Suppressor macrophage treated with lipopolysaccharide for 4 hours (primary cell): ENCODE measurements at places on chromosomes 12 and 14.

DNA sequence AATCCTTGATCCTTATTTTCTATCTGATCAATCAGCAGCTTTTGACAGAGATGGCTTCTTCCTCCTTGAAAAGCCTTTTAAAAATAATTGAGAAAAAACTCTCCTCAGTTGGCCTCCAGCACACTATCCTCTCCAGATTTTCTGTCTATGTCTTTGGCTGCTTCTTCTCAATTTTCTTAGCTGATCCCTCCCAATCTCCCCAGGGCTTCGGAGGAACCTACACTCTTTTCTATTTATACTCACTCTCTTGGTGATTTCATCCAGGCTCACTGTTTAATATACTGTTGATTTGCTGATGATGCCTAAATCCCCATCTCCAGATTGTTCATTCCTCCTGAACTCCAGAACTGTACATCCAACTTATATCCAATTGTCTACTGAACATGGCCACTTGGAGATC lies 54.8 kb downstream of the RDH12 start:
- no peak for DNase-seq

GRCh38 chr12:128047266-128048060 lies 219.5 kb upstream of the TMEM132C start:
- no peak for DNase-seq

GRCh38 chr12:96329545-96329944 lies 70.7 kb downstream of the CDK17 start:
- no peak for DNase-seq

- DNase-seq = peak; percentile 56
Measured at GRCh38 chr14:56216626-56217379, 98.6 kb downstream of the PELI2 start.

DNA sequence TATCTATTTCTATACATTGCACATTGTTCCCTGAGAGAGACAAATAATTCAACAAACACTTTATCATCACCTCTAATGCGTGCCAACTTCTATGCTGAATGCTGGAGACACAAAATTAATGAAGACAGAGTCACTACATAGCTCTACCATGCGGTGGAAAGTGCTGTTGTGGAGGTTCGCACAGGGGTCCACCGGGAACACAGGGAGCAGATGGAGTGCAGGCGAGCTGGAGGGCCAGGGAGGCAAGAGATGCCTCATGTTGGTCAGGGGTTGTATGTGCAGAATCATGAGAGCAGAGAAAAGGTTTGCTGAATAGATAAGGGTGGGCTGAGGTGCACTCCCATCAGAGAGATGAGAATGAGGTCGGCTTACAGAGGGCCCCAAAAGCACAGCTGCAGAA lies 25.2 kb downstream of the FAM234B start:
- no peak for DNase-seq

DNA sequence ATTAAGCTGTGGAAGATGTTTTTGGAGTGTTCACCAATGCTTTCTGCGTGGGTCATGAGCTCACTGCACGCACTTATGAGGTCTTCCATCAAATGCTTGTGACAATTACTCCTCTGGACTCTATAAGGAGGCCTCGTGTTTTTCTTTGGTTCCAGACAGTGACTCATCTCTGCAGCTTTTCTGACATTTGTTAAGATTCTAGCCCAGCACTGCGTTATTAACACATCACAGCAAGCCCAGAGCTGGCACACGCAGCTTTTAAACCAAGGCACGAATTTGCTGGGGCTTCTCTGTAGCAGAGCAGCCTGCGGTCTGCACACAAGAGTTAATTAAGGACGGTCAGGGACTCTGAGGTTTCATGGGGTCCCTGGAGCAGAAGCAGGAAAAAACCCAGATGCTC lies 16.9 kb downstream of the MEG3 start:
- no peak for DNase-seq

DNA sequence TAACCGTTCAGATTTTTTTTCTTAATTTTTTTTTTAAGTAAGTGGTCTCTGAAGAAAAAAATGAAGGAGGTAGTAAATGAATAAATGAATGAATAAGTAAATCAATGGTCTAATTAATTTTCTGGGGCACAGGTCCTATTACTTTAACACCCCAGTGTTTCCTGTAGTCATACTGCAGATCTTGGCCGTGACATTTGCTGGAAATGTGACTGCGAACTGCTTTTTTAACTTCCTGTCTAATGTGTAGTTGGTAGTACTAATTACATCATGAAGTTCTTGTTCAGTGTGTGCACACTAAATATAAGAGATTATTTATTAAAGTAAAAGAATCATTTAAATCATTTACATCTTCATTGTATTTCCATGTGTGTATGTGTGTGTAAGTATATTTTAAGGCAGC lies 45.4 kb downstream of the AEBP2 start:
- DNase-seq = peak; percentile 14

DNA sequence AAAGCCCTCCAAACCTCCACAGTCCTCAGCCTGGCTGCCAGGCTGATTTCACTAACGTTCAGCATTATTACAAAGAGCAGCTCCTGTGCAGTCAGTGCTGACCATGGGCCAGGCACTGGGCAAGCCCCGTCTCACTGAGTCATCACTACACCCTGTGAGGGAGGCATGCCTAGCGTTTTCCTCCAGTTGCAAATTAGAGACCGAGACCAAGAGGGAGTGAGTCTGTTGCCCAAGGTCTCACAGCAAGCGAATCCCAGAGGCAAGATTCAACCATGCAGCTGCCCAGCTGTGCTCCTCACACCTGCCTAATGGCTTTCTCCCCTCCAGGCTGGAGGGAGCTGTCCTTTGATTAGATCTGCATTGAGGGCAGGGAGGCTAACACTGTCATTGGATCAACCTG lies 229.3 kb upstream of the LHX5 start:
- DNase-seq = no peak

DNA sequence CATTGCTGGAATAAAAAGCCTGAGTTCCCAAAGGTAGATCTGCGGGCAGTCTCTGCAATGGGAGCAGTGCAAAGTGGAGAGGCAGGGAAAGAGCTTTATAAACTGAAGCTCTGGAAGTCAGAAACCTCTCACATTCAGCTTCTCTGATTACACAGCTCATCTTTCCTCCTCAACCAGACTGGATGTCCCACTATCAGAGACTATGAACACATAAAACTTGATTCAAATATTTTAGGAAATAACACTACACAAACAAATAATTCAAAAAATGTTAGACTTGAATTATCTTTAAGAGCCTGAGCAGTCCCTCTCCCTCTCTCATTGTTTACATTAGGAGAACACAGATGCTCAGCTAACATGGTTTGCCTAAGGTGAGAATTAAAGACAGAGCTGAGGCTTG lies 72.9 kb downstream of the DENND5B start:
- no peak for DNase-seq

DNA sequence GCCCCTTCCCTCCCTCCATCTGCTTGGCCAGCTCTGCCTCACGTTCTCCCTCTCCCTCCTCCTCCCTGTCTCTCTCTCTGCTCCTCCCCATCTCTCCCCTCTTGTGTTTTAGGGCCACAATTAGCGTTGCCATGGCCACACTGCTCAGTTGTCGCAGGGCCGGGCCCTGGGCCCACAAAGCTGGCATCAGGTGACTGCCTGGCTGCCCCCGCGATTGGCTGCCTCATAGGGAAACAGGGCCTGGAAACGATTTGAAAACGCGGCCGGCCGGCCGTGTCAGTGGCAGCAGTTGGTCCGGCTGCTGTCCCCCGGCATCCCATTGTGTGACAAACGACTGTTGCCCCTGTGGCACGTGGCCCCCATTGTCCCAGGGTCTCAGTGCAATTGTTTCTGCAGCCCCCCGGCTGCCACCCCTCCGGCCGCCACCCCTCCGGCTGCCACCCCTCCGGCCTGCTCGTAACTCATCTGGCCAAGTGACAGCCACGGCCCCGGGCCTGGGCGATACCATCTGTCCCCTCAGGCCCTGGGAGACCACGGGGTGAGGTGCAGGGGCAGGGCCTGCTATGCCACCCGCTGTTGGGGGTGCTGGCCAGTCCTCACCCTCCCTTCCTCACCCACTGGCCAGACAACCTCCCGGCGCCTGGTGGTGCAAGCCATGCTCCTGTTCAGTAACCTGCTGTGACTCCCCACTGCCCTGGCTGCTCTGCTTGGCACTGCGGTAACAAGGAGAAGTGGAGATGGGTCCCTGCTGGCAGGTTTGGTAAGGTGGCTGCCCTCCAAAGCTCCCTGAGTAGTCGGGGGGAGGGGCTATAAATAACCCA lies 17.4 kb downstream of the FOXN4 start:
- DNase-seq = no peak

DNA sequence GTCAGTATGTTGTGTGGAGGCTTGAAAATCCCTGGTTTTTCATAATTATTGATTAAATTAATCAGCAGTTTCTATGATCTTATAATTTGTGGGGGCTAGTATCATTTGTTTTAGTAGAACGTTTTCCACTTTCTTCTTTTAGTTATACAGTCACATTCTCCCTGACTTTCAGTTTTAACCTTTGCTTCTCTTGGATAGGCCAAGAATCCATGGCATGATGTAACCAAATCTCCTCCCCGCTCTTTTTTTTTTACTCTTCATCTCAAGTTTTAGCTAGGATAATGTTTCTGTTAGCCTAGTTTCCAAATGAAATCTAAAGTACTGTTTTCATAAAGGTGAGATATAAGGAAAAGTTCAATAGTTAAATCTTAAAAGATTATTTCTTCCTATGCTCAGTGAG lies 106.5 kb downstream of the TMEM117 start:
- no peak for DNase-seq

DNA sequence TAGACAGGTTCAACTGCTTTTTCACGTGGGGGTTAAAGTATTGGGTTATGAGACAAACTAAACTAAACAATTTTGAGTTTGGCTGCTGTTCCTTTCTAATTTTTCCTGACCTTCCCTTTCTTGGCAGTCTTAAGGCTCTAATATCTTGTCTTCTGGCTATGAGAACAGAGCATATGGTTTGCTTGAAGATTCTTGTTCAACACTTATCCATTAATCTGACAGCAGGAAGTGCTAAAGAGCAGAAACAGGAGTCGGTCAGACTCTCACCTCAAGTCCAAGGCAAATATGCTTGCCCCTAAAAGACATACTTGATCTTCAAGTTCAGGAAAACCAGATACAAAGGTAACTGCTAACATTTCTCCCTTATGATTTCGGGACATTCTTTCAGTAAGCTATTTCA lies 52.6 kb upstream of the KCNJ8 start:
- no peak for DNase-seq

DNA sequence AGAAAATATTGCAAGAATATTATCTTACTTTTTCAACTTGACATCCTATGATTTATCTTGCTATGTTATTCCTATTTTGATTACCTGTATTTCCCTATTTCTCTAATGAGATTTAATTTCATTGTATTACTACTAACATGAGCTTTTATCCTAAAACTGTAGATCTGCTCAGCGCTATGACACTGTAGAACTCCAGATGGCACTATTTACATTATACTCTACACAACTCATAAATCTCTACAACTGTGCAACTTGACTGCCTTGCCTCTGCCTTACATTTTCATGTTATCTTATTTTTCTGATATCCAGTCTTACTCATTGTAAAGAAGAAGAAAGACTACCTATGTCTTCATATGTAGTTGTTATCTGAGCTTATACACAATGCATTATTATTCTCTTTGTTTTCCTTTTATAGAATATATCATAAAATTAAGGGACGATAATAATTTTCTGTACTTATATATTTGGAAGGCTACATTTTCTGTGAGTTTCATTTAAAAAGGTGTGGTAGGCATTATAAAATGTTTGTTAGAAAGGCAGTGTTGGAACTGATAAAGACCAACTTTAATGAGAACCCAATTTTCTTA lies 24.1 kb downstream of the NUP37 start:
- peak; percentile 52 for DNase-seq

- DNase-seq = no peak
Measured at GRCh38 chr12:125070112-125070511, 4.9 kb downstream of the AACS start.

GRCh38 chr14:72049462-72049861 lies 117.2 kb downstream of the RGS6 start:
- peak; percentile 28 for DNase-seq

DNA sequence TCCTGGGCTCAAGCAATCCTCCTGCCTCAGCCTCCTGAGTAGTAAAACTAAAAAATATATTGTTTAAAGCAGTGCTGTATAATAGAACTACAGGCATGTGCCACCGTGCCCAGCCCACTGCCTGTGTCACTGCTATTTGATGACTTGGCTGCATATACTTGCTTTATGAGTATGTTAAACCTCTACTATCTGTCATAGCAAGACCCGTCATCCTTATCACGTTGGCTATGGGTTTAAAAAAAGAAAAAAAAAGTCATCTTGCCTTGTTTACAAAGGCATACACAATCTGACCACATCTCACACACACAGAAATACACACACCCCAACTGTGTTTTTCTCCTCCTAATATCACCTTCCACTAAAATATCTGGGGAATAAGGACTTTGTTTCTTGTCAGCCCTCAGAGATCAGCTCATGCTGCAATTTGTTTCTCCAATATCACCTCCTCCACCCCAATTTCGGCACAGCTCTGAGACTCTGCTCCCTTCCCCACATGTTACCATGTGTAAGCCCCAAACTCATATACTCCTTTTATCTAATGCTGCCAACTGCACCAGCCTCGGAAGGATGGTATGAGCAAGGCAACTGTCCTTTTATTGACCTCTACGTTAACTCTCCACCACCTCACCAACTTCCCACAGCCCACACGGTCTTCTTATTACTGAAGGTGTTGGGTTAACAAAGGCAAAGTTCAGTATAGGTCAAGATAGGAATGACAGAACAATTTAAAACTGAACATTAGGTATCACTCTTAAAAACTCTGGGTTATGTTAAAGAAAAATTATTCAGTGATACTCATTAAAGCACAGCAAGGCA lies 802 bp upstream of the TMPRSS12 start:
- no peak for DNase-seq

DNA sequence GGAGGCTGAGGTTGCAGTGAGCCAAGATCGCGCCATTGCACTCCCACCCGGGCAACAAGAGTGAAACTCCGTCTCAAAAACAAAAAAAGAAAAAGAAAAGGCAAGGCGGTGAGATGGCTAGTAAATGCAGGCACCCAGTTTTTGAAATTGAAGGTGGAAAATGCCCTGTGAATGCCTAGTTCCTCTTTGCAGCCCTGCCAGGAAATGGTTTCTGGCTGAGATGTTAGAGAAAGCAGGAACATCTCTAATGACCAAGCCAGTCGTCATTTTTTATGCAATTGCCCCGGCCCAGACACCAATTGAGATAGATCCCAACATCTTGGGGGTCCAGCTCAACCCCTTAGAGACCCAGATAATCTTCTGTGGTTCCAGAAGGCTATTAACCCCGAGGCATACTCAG lies 17.0 kb downstream of the SLC8A3 start:
- DNase-seq = peak; percentile 57

DNA sequence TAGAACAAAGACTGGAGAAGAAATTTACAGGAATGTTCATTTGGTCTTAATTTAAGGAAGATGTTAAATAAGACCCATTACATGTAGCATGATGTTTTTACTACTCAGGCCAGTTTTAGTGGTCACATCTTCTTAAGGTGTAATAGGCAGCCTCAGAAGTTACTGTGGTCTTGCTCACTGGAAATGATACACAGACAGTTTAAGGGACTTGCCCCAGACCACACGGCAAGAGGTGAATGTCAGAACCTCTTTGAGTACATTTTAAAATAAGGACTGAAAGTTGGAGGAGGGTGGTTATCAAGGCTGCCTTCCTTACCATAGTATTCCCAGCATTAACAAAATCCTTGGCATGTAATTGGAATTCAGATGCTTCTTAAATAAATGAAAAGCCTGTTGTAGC lies 37.9 kb downstream of the LRRK2 start:
- no peak for DNase-seq
